ENCODE measurements at places on chromosomes 7 and 10. TPM values are rescaled to one million over a fixed set of nuclear protein-coding genes. Genes with fewer than 3 reads are reported as not detected.

DNA sequence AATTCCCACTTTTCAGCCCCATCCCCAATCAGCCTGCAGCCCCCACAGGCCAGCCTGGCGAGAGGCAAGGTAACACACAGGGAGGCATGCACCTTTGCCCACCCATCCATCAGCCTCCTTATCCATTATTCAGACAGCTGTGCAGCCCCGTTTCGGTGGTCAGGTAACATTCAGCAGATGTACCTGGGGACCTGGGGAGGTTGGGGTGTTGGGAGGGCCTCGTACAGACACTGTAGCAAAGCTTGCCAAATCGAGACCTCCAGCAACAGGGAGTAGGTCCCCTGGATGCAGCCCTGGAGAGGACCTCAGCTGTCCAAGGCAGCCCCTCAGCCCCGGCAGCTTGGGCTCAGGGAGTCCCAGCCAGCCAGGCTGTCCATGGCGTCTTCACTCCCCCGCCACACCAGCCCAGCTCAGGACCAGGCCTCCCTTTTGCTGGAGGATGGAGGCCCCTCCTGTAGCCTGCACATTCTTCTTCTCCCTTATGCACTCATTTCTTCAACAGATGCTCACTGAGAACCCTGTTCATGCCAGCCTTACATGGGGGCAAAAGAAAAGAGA lies 8.5 kb upstream of the DRGX start:
- no peak for DNase-seq

The TAS2R4 gene
- total RNA-seq: 0.67 TPM

The HMX2 gene
- not detected for total RNA-seq

DNA sequence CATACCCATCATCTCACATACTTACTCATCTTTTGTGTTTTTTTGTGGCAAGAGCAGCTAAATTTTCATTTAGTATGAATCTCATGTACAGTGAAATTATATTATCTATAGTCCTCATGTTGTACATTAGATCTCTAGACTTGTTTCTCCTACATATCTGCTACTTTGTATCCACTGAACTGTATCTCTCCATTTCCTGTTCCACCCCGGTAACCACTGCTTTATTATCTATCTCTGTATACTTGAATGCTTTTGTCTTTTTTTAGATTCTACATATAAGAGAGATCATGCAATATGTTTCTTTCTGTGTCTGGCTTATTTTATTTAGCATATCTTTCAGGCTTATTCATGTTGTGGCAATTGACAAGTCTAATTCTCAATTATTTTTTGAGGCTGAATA lies 125.1 kb downstream of the ANKRD7 start:
- DNase-seq: no peak
